ENCODE measurements at places on chromosomes 6 and 20.

DNA sequence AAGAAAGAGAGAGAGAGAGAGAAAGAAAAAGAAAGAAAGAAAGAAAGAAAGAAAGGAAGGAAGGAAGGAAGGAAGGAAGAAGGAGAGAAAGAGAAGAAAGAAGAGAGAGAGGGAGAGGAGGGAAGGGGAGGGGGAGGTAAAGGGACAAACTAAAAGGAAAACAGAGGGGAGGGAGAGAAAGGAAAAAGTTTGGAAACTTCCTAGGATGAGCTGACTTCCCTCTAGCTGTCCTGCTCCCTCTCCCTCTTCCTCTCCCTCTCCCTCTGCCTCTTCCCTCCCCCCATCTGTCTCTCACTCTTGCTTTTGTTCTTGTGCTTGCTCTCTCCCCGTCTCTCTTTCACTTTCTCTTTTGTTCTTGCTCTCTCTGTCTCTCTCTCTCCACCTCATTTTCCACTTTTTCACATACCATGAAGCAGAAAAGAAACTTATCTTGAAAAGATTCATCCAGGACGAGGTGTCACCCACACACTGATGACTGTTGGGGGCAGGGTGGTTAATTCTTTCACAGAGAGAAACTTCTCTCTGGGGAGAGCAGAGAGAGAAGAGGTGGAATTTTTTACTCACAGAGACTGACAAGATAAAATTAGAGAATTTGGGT lies 56.4 kb upstream of the DUSP22 start:
- no peak for DNase-seq

DNA sequence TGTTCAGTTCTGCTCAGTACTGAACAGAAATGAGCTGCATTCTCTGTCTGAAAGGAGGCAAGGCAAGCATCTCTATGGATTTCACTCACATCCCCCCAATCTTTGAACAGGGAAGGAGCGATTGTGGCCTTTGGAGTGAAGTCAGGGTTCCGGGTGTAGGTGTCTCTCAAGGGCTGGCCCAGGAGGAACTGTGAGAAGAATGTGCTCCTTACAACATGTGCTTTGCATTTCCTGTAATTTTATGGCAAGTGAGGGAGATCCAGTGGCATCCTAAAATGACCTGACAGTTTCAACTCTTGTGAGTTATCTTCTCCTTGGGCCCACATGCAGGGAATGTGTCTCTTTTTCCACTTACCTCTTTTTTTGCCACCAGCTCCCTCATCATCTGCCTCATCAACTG lies 63.0 kb upstream of the RIN2 start:
- DNase-seq, result no peak

DNA sequence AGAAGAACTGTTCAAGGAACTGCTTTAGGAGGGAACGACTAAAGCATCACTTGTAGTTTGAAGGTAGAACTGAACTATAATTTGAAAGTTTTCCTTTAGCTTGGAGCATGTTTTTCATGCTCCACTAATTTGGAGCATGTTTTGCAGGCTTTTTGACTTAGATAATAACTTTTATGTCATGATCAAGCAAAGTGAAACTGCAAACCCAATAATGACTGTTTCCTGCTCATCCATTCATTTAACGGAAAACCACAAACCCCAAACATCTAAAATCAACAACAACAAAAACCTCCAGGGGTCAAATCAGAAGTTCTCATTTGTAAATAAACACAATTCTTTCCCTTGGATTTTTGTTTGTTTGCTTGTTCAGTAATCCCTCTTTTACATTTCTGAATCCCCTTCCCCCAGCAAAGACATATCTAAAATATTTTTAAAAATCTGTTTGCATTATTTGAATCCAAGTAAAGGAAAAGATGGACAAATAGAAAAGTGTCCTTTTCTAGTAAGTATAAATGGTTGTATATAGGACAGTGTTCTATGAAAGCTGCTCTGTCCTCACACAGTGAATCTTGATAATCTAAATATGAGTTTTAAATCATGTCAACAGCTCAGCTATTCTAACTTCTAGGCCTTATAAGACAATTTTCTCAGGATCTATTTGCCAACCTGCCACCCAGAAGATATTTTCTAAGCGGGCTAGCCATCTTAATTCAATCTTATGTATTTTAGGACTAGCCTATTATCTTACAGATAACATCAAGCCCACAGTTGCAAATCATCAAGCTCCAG lies 2.6 kb downstream of the SIM1 start:
- no peak for DNase-seq

GRCh38 chr20:13260650-13261279 lies 39.7 kb downstream of the ISM1 start:
- no peak for DNase-seq

- DNase-seq, result no peak
These were observed 52.1 kb downstream of the AIG1 start for GRCh38 chr6:143112837-143113236.

- DNase-seq, result no peak
These were observed 13.1 kb downstream of the METTL24 start for GRCh38 chr6:110345025-110345424.

DNA sequence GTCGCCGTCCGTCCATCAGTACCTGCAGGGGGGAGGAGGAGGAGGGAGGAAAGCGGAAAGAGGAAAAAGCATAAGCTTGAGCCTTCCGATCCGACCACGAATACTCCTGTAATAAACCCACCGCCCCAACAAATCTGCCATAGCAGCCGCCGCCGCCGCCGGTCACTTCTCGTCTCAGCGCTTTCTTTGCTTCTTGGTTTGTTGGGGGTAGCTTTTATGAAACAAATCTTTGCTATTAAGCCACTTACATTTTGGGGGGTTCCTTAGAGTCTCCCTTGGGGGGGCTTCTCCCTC lies 277 bp downstream of the ADGRB3 start:
- DNase-seq, result no peak

DNA sequence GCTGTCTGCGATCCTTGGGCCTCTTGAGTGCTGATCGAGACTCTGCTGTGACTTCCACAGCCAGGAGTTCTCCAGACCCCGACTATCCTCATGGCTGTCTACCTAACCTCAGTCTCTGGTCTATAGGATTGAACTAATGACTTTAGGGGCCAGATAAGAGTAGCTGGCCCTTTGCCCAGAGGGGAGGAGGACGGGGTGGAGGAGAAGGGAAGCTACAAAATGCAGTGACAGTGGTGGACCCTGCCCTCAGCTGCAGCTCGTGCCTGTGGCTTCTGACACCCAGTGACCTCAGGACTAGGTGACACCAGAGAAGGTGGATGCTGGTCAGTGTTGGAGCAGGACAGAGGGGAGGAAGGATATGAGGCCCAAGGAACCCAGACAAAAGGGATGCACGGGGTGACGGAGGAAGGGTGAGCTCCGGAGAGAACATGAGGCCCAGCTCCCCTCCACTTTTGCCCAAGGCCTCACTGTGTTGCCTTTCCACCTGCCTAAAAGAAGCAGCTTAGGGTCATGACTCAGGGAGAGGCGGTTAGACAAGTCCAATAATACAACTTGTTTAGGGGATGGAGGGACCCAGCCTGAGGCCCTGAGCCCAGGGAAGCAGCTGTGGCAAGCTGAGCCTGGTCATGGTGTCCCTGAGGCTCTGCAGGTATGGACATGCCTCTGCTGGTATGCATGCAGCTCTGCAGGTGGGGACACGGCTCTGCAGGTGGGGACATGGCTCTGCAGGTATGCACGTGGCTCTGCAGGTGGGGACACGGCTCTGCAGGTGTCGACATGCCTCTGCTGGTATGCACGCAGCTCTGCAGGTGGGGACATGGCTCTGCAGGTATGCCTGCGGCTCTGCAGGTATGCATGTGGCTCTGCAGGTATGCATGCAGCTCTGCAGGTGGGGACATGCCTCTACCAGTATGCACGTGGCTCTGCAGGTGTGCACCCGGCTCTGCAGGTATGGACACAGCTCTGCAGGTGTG lies 67.7 kb downstream of the SYNJ2 start:
- DNase-seq, result no peak

- no peak for DNase-seq
These were observed 233.0 kb upstream of the PRND start for GRCh38 chr20:4488407-4489339.

Data from kidney (tissue), 22 donors.